ENCODE measurements at places on chromosomes 4 and X. TPM values are rescaled to one million over a fixed set of nuclear protein-coding genes. Genes with fewer than 3 reads are reported as not detected.

SPOCK3 gene
- not detected for total RNA-seq

OTUD6A gene
- total RNA-seq, result not detected

MAML3 gene
- 18.2 TPM for total RNA-seq

ADRA2C gene
- 3.3 TPM for total RNA-seq

DUSP9 gene
- total RNA-seq, result not detected

HELT gene
- 0.53 TPM for total RNA-seq

GAGE12F gene
- not detected for total RNA-seq

FGFBP1 gene
- total RNA-seq, result 66.5 TPM

ODAPH gene
- total RNA-seq, result not detected

DNA sequence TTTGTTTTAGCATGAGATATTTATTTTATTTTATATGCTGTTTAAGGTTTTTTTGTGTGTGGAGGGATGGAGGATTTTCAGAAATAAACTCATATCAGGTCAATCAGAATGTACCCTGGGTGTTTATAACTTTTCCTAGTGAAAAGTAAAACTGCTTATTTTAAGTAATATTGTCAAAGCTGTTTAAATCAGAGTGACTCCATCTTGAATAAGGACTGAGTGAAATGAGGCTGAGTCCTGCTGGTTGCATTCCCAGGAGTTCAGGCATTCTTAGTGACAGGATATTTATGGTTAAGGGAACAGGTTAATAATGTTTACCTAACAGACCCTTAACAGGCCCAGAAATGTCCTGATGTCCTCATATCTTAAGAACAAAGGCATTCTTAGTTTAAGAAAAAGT lies 1160.9 kb upstream of the PCDH7 start:
- no peak for DNase-seq

GRCh38 chr4:78737035-78737434 lies 39.1 kb upstream of the BMP2K start:
- no peak for DNase-seq

DNA sequence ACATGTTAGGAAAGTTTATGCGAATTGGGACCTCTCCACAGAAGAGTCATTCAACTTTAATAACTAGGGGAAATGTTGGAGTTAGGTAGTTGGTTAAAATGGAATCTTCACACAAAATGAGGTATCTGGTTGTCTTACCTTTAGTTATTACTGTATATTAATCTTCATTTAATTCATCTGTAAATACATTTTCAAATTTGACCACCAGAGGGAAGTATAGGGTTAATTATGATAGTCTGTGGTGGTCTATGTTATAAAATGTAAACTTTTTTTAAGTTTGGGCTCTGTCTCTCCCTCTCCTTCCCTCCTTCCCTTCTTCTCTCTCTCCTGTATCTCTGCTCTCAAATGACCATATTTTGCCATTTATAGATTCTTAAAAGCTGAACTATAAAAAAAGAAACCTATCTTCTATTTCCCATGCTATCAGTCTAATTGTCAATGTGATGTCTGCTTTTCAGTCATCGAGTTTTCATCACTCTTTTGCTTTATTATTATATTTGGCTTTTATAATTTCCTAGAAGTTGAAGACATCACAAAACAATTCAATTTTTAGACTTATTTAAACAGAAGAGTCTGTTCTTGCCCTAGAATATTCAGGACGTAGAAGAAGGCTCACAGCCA lies 49.8 kb downstream of the TMEM144 start:
- no peak for DNase-seq

GRCh38 chr4:158762553-158762952 lies 6.3 kb upstream of the FNIP2 start:
- DNase-seq, result no peak

DNA sequence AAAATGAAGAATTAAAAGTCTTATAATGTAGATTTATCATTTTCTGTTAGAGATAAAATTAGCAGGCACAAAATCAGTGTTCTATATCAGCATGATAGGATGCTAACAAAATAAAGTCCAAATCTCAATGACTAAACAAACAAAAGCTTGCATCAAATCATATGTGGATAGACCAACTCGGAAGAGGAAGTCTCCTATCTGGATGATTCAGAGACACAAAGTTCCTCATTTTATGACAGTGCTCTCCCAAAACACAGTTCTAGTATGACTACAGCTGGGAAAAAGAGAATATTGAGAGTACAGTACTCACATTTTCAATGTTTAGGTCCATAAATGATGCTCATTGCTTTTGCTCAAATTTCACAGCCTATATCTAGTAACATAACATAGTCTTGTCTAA lies 376.1 kb upstream of the CTSO start:
- DNase-seq, result no peak

- DNase-seq, result no peak
These were observed 506.0 kb upstream of the FAM241A start for GRCh38 chr4:111639120-111639690.

DNA sequence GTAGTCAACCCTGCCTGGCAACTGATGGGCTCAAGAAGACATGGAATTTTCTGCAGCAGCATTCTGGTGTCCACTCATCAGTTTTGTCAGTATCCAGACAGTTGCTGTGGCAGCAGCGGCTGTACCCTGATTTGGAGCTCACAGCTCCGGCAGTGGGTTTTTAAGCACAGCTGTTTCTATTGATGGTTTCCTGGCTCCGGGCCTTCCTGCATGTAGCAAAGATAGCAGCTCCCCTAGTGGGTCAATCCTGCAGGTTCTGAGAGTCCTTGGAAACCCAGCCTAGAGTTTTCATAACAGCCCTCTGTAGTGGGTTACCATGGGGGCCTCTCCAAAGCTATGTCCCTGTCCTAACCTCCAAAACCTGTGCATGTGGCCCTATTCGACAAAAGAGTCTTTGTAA lies 84.0 kb upstream of the ATP6AP2 start:
- DNase-seq, result no peak

DNA sequence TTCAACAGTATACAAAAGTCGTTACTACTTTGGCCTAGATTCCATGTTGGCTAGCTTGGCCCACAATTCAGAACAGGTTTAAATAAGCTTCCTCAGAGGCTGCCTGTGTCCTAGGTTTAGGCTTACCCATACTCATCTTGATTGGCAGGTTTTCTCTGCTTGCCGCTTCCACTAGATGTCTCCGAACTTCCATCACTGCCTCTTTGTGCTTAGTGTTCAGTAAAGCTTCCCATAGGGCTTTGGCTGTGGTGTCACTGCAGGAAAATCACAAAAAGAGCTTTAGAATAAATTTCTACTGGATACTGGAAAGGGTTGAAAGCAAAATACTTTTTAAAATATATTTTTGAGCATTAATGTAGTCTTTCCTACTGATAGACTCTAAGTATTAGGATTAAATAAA lies 52.4 kb downstream of the SCFD2 start:
- DNase-seq, result no peak

- DNase-seq, result no peak
These were observed 120.2 kb upstream of the GPRIN3 start for GRCh38 chr4:89427782-89428181.

DNA sequence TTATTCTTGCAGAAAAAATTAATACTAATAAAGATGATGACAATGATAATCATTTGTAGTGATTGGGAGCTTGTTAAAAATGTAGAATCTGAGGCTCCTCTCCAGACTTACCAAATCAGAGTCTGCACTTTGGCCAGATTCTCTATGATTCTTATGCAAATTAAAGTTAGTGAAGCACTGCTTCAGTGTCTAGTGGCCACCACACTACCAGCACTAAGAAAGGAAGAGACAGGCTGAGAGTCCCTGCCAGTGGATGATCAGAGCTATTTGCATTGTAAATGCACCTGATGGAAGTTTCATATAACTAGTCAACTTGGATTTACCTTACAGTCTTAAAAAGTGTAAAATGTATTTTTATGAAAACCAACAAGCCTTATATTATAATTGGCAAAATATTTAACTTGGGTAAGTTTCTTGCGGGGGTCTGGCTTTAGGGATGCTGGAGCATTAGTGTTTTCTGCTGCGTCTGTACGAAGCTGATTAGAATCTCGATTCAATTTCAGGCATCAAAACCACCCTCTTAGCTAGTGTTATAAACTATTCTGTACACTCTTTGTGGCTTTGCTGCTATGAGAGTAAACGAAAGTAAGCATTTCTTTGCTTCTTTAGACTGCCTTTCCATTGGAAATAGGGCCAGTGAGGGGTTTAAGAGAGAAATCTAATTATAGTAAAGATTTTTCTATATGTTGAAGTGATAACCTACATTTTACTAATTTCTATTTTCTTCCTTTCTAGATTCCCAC lies 114.1 kb downstream of the TLL1 start:
- no peak for DNase-seq

- no peak for DNase-seq
These were observed 71.6 kb upstream of the INPP4B start for GRCh38 chr4:142917678-142918077.

GRCh38 chr4:102735582-102735981 lies 25.2 kb downstream of the MANBA start:
- DNase-seq, result no peak

DNA sequence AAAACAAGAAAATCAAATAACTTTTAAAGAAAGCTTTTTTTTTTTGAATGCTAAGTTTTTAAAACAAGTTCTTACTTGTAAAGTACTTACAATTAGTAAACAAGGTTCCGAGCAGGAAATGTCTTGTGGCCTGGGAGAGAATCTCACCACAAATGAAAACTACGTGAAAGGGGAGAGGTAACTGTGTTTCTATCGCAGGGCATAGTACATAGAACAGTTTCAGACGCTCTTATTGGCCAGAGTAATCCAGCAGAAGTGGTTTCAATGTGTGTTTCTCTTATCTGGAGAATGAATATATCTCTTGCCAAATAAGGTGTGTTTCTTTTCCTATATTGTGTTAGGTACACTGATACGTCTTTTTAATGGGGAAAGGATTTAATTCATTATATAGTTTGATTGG lies at the start of gene PLAC8:
Gene PLAC8 (minus strand): TSS at position 154 of the 400 bp plus-strand sequence. CDS start 6,808 bp downstream, outside the sequence.
- no peak for DNase-seq

GRCh38 chr4:82744284-82744968 lies 54.2 kb downstream of the SCD5 start:
- no peak for DNase-seq

GRCh38 chrX:130539721-130540321 lies 138.0 kb downstream of the RBMX2 start:
- DNase-seq, result no peak

- DNase-seq, result no peak
These were observed 16.5 kb downstream of the TRAPPC2 start for GRCh38 chrX:13717700-13718472.

Data from suprapubic skin (tissue), 4 donors.